ENCODE measurements at places on chromosomes 16 and 17.
A peak's percentile ranks its signal among the peaks of the same experiment; 100 is the strongest.

DNA sequence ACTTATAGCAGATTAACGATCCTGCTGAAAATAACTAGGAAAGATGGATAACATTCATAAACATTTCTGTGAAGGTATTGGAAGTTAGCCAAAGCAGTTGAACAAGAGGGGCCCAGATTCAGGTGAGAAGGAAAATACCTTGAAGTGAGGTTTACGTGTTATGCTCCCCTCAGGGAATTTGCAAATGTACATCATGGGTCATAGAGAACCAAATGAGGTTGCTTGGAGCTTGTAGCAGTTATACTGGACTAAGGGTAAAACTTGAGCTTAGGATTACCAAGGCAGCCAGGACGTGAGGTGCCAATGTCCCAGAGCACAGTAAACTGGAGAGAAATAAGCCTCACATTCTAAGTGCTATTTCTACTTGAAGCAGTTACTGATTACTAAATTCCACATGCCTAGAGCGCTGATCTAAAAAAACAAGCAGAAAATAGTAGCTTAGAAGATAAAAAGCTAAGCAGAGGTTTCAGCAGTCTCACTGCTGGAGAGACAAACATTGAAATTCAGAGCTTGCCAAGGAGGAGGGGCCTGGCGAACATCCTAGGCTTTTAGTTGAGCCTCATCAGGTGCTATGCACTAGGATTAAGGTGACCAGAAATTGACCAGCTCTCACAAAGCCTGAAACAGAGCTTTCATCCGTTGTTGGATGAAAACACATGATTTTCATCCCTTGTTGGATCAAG is 136.7 kb upstream of the FAM20A start:
- DNase-seq: no peak

DNA sequence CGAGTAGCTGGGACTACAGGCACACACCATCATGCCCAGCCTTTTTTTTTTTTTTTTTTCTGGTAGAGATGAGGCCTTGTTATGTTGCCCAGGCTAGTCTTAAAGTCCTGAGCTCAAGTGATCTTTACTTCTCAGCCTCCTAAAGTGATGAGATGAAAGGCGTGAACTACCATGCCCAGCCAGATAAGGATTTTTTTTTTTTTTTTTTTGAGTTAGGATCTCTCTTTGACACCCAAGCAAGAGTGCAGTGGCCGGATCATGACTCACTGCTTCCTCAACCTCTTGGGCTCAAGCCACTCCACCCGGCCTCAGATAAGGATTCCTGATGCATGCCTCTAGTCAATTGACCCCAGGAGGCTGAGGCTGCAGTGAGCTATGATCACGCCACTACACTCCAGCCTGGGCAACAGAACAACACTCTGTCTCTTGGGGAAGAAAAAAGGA is 11.2 kb upstream of the PLEKHG4 start:
- peak; percentile 64 for DNase-seq

GRCh38 chr17:50421308-50422051 is 4.5 kb upstream of the ACSF2 start:
- DNase-seq: no peak

- DNase-seq: no peak
Measured at GRCh38 chr16:11312718-11313492, 31.8 kb upstream of the PRM1 start.

GRCh38 chr17:80781211-80781610 is 210.4 kb upstream of the CHMP6 start:
- DNase-seq: no peak

DNA sequence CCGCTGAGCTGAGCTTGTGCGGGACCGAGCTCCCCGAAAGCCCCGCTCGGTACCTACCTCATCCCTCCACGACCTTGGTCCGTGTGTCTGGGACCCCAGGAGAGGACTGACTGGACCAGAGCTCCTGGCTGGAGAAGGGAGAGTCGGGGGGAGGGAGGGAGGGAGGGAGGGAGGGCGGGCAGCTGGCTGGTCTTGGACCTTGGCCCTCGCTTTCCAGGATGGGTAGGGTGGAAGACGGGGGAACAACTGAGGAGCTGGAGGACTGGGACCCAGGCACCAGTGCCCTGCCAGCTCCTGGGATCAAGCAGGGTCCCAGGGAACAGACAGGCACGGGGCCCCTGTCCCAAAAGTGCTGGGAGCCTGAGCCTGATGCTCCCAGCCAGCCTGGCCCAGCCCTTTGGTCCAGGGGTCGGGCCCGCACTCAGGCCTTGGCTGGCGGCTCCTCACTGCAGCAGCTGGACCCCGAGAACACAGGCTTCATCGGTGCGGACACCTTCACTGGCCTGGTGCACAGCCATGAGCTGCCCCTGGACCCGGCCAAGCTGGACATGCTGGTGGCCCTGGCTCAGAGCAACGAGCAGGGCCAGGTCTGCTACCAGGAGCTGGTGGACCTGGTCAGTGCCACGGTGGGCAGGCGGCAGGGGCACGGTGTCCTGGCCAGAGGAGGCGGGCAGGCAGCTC is 553 bp downstream of the RHBDL1 start:
- DNase-seq: no peak

DNA sequence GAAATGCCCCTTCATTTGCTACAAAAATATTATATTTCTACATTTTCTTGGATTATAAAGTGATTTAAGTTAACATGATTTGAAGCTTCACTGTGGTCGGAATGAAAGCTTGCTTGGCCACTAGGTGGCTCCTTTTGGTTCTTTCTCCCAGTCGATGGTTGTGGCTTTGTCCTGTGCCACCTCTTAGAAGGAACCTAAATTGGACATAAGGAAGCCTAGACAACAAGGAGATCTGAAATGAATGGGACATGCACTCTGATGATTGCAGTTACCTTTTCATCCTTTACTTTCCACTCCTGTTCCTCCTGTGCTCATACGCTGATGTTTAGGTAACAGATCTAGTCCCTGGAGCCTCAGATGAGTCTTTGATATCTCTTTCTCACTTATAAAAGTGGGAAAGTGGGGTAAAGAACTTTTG is 39.2 kb downstream of the FTO start:
- DNase-seq: no peak

- no peak for DNase-seq
Measured at GRCh38 chr17:18059283-18059682, 20.1 kb downstream of the GID4 start.

DNA sequence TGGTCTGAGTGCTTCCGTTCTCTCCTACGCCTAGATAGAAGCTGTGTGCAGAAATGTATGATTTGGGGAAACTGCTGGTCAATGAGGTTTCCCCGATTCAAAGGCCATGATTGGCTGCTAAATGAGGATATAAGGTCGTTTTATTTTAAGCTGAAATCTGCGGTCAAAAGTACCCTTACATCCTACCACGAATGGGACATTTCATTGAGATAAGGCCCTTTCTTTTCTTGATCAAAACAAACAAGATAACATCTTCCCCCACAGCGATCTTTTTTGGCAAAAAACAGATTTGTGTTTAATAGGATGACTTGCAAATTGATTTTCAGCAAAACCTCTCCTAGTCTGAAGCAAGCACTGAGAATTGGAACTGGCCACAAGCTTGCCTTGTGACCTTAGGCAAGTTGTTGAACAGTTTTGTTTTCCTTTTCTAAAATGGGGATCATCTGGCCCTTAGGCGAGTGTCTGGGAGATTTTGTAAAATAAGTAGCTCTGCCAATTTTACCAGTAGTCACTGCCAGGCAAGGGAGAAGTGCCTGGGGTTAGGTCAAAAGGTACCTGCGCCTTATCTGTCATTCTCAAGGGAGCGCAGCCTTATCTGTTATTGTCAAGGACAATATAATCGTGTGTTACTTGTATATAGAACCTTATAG is 635 bp downstream of the SCPEP1 start:
- DNase-seq: no peak

DNA sequence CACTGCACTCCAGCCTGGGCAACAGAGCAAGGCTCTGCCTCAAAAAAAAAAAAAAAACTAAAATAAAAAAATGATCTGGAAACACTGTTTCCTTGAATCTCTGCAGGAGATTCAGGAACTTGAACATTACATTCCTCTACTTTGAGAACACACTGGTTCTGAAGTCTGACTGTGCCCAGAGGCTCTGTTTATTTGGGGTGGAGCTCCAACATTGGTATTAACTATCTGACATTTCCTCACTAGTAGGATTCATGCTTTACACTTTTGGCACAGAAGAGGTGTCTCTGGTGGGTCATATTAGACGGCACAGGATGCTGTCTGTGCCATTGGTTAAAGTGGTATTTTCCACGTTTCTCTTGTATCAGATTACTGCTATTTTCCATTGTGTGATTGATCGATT is 10.4 kb downstream of the SULT1A2 start:
- no peak for DNase-seq
